ENCODE measurements at places on chromosomes 4 and X. TPM values are rescaled to one million over a fixed set of nuclear protein-coding genes. Genes with fewer than 3 reads are reported as not detected.
A peak's percentile ranks its signal among the peaks of the same experiment; 100 is the strongest.

GRCh38 chr4:144591401-144591800, 54.6 kb upstream of the HHIP start:
- no peak for DNase-seq

GRCh38 chrX:44829832-44830231, 14.0 kb upstream of the DUSP21 start:
- no peak for DNase-seq

GRCh38 chrX:79325263-79325958, 41.7 kb downstream of the ITM2A start:
- DNase-seq: peak; percentile 10

Gene SYNPO2
- 0.27 TPM for total RNA-seq

Gene CXCL5
- total RNA-seq: not detected

DNA sequence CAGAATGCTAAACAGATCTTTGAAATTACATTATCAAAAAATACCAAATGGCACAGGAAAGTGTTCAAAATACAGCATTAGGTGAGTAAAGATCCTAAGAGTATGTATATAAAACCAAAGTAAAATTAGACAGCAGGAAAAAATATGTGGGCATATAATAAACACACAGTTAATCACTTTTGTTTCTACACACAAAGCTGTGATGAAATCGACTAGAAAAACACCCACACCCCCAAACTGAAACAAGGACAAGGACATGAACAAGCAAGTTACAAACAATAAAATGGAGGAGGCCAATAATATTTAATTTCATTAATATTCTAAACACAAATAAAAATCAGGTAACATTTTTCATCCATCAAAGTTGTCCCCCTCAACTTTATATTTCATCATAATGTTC, 143.2 kb downstream of the FRYL start:
- DNase-seq: no peak

Gene RTL3
- not detected for total RNA-seq

- DNase-seq: no peak
Measured at GRCh38 chr4:156873799-156874198, 97.8 kb downstream of the PDGFC start.

Gene SMIM43
- not detected for total RNA-seq

- DNase-seq: no peak
Measured at GRCh38 chr4:108902769-108903168, 139.9 kb upstream of the ETNPPL start.

- no peak for DNase-seq
Measured at GRCh38 chr4:74440356-74440755, 4.6 kb upstream of the AREG start.

Gene DUX4
- 0.26 TPM for total RNA-seq

DNA sequence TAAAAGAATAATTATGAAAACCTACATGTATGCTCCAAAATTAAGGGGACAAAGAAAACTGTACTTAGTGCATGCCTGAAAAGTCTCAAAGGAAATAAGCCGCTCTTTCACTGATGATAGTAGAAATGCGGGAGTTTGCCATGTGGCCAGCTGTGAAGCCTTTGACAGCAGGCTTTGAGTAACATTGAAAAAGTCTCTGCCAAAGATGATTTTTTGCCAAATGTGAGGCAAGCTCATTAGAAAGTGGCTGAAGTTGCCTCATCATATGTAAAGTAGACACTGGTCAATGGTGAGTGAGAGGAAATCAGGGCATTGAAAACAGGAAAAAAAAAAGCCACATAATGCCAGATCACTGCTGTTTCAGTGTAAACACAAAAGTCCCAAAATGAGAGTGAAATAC, 2360.1 kb downstream of the PCDH7 start:
- DNase-seq: no peak

GRCh38 chr4:80678413-80678812, 342.9 kb downstream of the CFAP299 start:
- no peak for DNase-seq

DNA sequence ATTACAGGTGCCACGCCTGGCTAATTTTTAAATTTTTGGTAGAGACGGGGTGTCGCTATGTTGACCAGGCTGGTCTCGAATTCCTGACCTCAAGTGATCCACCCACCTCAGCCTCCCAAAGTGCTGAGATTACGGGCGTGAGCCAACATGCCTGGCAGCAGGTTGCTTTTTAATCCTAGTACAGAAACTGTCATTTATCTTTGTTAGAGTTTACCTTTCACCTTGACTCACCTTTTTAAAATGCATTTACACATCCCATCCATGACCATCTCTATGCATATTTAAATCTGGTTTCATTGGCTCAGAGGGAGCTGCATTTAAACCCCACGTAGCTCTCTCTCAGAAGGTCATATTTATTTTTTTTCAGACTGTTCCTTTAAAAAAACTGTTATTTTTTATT, 31.9 kb downstream of the SLC16A2 start:
- DNase-seq: no peak

DNA sequence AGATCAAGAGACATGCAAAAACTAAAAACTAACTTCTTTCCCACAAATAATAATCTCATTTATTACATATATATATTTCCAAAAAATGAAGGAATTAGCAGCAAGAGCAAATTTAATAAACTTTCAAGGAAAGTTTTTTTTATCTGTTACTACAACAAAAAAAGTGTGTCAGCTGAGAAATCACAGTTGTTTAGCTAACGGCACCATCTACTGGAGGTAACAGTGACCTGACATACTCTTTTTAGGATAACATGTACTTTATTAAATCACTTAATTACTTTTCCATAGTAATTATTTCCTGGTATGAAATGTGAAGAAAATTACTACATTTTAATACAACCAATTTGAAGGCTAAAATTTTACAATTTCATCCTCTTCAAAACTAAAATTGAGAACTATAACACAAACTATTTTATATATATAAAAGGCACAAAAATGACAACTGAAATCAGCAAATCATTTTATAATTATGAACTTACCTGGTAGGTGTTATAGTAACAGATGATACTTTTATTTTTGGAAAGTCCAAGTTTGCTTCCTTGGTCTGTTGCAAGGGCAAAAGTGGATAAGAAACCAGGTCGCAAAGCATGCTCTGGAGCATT, 9.1 kb downstream of the LAMTOR3 start:
- DNase-seq: no peak

DNA sequence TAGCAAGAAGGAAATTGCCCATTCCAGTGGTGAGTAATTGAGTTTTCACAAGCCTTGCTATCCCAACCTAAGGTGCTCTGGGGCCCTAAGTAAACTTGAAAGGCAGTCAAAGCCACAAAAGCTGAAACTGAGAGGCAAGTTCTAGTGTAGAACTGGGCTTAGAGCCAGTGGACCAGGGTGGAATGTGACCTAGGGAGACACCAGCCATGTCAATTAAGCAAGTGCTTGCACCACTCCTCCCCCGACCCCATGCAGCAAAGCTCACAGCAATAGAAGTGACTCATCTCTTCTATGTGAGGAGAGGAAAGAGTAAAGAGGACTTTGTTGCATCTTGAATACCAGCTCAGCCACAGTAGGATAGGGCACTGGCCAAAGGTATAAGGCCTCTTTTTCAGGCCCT, 486.1 kb upstream of the POU3F4 start:
- DNase-seq: no peak

Gene LRIT3
- total RNA-seq: 0.19 TPM

GRCh38 chrX:109384699-109385098, 97.2 kb downstream of the GUCY2F start:
- no peak for DNase-seq

GRCh38 chrX:132094164-132094563, 33.7 kb downstream of the FRMD7 start:
- DNase-seq: no peak

DNA sequence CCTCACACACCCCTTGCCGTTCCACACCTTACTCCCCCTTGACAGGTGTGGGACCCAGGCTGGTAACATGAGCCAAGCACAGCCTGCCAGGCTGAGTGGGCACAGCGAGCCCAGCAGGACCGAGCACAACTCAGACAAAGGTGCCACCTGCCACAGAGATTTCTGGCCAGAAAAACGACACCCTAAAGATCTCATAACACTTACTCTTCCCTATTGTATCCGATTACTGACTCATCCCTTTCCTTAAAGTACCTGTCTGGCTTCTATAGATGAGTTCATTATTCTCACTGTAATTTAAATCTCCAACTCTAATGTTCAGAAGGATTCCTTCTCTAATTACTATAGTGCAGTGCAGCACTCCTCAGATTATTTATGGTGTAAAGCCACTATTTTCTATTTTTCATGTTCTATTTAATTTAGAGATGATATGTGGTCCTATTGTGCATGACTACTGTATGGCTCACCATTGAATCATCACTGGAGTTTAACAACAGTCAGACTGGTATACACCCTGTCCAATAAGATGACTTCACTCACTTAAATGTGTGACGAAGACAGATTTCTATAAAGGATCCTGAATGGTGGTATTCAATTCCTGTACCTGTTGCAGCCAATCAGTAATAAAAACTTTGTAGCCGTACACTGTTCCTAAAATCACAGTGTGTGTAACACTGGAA, 7.6 kb upstream of the SYTL5 start:
- no peak for DNase-seq

Gene SMR3B
- total RNA-seq: not detected

GRCh38 chr4:14277505-14277904, 650.0 kb upstream of the BOD1L1 start:
- no peak for DNase-seq

Gene KANTR
- 3.6 TPM for total RNA-seq

DNA sequence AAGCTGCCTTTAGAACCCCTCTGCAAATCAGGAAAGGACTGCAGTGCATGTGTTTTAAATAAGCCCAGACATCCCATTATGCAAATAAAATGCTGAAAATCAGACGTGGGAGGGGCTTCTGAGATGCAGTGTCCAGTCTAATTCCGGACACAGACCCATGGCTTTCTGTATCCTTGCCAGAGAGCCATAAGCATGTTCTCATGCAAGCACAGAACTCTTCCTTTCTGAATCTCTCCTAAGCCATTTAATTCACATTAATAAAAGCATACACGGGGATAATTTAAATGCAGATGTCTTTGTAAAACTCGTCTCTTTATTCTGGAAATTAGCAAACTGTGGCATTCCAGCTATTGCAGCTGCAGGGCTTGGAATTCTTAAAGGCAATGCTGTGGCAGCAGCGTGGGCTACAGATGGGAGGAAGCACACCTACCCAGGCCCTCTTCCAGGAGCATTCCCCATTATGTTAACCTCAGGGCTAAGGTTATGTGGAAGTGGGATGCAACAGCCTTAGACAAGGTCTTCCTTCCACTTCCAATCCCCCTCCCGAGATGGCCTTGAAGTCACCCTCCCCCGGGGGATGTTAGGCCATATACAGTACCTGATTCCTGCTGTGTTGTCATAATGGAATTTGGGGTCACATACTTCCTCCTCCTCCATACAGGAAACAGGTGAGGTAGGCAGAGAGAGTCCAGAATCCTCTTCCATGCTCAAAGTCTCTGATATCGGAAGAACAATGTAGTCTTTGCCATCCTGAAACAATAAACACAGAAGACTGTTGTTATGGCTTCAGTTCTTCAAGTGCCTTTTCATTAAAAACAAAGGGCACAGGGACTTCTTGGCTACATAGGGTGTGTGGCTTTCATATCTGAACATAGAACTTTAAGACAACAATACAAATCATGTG, 38.1 kb downstream of the KDR start:
- no peak for DNase-seq

Gene CCNA2
- 14.5 TPM for total RNA-seq

DNA sequence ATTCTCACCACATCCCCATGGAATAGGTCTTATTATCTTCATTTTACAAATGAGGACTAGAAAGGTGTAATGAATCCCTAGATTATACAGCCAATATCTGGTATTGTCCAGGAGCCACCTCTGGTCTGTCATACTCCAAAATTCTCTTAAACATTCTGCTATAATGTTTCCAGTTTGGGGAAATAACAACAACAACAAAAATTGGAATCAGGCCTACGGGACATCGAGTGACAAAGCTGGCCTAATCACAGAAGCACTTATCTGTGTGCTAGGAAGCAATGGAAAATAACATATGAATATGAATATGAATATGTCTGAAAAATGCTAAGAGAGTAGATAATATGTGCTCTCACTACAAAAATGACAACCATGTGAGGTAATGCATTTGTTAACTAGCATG, 264.1 kb downstream of the GASK1B start:
- DNase-seq: no peak

Gene MAEA
- 65.3 TPM for total RNA-seq

Gene BOD1L1
- 32.5 TPM for total RNA-seq

DNA sequence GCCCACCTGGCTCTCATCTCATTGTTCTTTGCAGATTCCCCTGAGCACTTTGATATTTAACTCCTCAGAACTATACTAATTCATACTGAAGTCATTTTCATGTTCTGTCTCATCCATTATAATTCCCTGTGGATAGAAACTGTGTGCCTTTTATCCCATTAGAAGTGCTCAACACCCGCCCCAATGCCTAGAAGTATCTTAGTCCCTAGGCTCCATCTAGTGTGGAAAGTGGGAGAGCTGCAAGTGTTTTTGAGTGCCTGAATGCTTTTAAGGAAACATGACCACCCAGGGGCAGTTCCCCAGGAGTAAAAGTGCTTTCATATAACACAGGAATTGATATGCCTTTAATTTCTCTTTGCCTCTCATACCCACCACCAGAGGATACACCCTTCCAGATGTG, 117.0 kb downstream of the CHRDL1 start:
- no peak for DNase-seq

Gene RADX
- total RNA-seq: 4.3 TPM

Gene PRR32
- not detected for total RNA-seq

Gene C4orf50
- 0.08 TPM for total RNA-seq

- DNase-seq: no peak
Measured at GRCh38 chr4:6206771-6207290, 6.5 kb upstream of the JAKMIP1 start.

Data from activated T-cell treated with anti-CD3 and anti-CD28 coated beads, Interleukin-2, amount 50 U/mL, for 4 hours (primary cell).